ENCODE measurements at places on chromosomes 6 and 20.

DNA sequence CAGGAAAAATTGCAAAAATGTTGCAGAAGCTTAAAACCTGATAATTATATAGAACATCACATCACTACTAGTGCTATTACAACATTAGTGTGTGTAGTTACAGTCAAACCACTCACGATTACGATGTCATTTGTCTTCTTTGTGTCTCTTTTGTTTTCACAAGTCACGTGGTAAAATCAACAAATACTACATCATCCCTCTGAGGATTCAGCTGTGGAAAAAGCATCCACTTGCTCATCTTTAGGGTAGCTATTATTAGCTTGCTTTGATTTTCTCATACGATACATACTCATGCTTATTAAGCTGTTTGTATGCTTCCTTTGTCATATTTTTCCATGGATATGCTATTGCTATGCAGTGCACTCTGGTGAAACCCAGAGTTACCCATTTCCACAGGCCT lies 22.2 kb upstream of the ATXN1 start:
- no peak for DNase-seq

DNA sequence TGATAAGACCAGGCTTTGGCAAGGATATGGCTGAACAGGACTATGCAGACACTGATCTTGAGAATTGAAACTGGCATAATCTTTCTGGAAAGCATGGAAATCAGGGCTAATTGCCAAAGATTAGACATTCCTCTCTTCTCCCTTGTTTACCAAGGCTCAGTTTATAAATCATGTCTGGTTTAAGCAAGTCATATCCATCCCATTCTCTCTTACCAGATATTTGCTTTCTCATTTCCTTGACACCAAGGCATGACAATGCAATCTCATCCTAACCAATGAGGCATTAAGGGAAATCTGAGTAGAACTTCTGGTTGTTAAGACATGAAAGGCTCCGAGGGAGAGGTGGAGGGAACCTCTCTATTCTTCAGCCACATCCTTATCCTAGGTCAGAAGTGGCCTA lies 110.3 kb upstream of the CEP85L start:
- no peak for DNase-seq

- DNase-seq, result no peak
Measured at GRCh38 chr20:25486377-25486776, 78.9 kb downstream of the GINS1 start.

DNA sequence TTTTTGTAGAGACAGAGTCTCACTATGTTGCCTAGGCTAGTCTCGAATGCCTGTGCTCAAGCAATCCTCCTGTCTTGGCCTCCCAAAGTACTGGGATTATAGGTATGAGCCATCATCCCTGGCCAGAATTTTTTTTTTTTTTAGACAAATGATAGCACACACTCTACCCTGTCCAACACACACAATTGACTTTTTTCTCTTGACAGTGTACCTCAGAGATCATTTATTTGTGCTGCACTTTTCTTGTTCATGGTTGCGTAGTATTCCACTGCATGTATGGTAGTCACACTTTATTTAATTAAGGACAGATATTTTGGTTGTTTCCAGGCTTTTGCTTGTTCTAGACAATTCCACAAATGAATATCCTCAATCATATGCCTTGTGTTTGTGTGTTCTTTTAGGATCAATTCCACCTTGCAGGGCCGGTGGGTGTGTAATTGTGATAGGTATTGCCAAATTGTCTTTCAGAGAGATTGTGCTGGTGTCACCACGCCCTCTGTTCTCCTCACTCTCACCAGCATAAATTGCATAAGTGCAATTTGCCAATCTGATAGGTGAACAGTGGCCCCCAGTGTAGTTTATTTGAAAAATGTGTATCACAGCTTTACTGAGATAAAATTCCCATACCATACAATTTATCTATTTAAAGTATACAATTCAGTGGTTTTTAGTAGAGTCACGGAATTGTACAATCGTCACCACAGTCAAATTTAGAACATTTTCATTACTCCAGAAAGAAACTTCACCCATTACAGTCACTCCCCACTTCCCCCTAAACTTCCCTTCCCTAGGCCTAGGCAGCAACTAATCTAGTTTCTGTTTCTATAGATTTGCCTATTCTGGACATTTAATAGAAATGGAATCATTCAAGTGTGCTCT lies 20.1 kb downstream of the SRC start:
- DNase-seq, result no peak

DNA sequence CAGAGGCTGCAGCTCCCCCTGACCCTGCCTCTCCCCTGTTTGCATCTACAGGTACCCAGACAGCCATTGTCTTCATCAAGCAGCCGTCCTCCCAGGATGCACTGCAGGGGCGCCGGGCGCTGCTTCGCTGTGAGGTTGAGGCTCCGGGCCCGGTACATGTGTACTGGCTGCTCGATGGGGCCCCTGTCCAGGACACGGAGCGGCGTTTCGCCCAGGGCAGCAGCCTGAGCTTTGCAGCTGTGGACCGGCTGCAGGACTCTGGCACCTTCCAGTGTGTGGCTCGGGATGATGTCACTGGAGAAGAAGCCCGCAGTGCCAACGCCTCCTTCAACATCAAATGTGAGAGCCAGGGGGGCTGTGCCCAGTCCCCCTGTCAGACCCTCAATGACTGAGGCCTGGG lies 42.1 kb upstream of the SRF start:
- DNase-seq, result no peak

- DNase-seq, result no peak
Measured at GRCh38 chr6:157093536-157093935, 229.8 kb downstream of the TMEM242 start.

DNA sequence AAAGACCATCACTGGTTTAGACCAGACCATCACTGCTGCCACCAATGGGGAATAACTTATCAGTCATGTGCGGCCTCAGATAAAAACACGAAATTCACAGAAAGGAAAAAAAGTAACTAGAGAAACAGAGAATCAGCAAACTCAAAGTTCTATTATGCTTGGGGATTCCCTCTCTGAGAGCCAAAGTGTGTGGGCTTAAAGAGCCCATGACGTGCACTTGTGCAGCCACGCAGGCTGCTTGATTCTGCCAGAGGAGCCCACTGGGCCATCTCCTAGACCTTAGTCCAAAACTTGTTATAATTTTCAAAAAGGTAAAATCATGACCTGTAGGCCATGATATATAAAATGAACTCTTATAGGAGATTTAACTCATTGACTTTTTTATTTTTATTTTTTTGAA lies 15.2 kb downstream of the RAB44 start:
- no peak for DNase-seq

GRCh38 chr6:137625808-137626207 lies 131.6 kb upstream of the OLIG3 start:
- no peak for DNase-seq

DNA sequence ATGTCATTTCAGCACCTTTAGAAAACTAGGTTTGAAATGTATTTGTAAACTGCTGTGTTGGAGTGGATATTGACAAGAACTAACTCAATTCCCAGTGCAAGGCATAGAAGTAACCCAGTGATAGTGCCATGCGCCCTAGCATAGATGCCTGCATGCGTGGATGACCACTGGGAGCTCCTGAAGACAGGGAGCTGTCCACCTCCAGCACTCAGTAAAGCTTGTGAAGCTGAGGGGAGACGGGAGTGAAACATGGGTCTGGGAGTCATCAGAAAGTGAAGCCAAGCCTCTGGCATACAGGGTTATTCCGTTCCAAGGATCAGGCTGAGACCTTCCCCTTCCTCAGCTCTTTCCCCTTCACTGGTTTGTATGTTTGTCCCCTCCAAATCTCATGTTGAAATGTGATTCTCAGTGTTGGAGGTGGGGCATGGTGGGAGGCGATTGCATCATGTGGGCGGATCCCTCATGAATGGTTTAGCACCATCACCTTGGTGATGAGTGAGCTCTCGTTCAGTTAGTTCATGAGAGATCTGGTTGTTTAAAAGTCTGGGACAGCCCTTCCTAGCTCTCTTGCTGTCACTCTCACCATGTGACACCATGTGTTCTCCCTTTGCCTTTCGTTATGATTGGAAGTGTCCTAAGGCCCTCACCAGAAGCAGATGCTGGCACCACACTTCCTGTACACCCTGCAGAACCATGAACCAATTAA lies 146.5 kb upstream of the FERMT1 start:
- no peak for DNase-seq

DNA sequence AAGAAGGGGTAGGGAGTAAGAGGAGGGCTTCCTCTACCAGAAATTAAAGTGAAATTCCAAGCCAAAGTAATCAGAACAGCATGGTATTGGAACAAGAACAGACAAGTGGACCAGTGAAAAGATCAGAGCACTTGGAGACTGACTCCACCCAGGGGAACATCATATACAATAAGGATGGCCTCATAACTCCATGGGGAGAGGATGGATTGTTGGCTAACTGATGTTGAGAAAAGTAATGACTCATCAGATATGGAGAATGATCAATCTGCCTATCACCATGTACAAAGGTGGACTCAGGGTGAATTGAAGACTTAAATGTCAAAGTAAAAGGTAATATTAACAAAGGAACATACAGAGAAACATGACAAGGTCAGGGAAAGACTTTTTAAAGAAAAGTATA lies 12.8 kb downstream of the SLC22A3 start:
- DNase-seq, result no peak

DNA sequence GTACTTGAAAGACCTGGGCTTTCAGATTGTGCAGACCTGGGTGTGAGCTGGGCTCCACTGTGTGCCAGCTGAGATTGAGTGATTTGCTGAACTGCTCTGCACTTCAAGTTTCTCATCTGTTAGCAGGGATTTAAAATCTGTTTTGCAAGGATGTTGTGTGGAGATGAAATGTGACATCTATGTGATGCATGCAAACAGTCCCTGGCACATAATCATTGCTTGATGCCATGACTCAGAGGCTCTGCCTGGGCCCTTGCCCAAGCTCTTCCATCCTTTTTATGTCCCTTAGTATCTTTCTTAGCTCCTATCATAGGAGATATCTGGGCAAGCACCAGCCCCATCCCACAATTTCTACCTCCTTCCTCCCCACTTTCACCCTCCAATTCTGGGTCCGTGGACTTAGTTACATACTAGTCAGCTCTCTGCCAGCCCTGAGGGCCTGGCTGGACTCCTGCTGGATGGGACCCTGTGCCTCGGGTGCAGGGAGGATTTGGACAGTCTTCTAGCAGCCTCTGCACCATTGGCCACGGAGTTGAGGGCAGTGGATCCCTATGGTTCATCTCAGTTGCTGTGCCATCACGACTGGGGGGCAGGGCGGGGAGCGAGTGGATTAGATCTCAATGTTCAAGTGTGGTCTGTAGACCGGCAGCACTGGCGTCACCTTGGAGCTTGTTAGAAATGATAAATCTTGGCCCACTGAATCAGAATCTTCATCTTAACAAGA lies 103.6 kb downstream of the MAP3K7 start:
- no peak for DNase-seq

DNA sequence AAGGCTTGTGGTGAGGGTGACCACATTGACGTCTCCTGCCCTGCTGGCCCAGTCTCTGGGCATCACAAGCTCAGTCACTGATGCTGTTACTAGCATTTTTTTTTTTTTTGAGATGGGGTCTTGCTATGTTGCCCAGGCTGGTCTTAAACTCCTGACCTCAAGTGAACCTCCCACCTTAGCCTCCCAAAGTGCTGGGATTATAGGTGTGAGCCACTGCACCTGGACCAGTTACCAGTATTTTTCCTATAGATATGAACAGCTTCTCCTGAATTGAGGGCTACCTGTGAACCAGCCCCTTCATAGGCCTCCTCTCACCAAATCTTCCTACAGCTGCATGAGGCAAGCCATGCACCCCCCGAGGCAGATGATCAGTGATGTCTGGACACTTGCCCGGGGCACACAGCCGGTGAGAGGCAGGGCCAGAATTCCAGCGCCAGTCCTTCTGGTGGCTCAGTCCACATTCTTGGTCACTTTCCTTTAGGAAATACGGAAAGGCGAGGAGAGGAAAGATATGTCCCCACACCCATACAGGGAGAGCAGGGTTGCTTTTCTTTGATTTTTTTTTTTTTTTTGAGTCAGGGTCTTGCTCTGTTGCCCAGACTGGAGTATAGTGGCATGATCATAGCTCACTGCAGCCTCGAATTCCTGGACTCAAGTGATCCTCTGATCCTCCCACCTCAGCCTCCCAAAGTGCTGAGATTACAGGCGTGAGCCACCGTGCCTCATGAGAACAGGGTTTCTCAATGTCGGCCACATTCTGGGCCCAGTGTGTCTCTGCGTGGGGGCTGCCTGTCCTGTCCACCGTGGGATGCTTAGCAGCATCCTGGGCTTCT lies 50.7 kb downstream of the UBE2V1 start:
- no peak for DNase-seq

- DNase-seq, result peak; percentile 54
Measured at GRCh38 chr6:33419580-33420490, at the start of gene SYNGAP1. SYNGAP1 (plus strand) TSS chr6:33420065; CDS start chr6:33420265, 200 bp downstream.

GRCh38 chr6:43172104-43173007 lies 1.3 kb downstream of the SRF start:
- DNase-seq, result peak; percentile 53

DNA sequence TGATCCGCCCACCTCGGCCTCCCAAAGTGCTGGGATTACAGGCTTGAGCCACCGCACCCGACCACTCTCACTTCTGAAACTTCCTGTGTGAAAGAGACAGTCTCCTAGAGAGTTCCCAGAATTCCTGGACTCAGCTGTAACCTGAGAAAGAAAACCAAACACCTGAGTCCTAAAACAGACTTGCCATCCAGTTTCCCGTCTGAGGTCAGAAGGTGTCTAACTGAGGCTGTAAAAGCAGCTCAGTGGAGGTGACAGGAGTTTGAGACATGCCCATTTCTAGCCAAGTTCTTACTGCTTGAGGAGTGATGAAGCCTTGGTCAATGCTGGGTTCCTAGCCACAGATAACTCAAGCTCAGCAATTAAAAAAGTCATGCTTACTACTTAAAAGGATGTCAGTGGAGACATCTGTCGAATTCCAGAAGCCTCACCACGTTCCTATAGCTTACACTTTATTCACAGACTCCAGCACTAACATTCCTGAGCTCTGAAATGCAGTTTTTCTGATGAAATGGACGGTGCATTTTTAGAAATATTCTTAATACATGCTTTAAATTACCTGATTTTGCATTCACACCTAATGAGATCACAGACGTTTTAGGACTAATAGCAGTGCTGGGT lies 6.1 kb downstream of the UQCC2 start:
- DNase-seq, result no peak

- DNase-seq, result no peak
Measured at GRCh38 chr20:8147476-8147875, 15.4 kb downstream of the PLCB1 start.

- DNase-seq, result no peak
Measured at GRCh38 chr6:73107016-73107415, 118.3 kb downstream of the KHDC1L start.

- DNase-seq, result no peak
Measured at GRCh38 chr6:48671505-48671904, 560.5 kb upstream of the PTCHD4 start.

GRCh38 chr6:160058603-160059215 lies 62.9 kb upstream of the SLC22A1 start:
- DNase-seq, result no peak

Measured in BE2C (cell line).